NCI-H526 (cell line): ENCODE measurements at places on chromosomes 1 and 21.

DNA sequence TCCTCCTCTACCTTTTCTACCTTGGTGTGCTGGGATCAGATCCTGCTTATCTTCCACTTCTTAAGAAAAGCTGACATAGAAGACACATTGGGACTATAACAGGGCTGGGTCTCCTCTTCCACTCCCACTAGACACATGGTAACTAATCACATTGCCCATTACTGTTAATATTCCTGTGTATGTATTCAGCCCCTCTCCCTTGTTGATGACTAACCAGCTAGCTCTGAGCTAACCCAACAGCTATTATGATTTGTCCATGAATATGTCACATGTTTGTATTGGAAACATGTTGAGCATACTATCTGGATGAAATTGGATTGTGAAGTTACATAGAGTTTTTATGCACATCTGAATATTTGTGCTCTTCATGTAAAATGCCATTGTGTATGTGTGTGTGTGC lies 52.9 kb downstream of the MPZL1 start:
- no peak for DNase-seq

GRCh38 chr1:5297180-5297885 lies 642.9 kb downstream of the AJAP1 start:
- DNase-seq: no peak

DNA sequence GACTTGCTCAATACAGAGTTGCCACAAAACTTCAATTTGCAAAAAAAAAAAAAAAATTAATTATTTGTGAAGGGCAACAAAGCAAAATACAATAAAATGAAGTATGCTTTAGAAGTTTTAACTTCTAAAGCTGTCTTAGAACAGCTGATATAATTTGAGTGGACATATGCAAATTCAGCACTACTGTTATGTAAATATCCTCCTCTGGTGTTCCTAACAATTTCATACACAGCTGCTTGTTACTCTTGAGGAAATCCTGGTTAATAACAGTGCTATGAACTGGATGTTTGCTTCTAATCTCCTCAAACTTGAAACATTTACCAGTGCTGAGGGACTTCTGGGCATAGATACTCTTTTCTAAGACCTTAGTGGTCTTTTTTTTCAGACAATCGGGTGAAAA lies 69.6 kb upstream of the COL24A1 start:
- peak; percentile 67 for DNase-seq

DNA sequence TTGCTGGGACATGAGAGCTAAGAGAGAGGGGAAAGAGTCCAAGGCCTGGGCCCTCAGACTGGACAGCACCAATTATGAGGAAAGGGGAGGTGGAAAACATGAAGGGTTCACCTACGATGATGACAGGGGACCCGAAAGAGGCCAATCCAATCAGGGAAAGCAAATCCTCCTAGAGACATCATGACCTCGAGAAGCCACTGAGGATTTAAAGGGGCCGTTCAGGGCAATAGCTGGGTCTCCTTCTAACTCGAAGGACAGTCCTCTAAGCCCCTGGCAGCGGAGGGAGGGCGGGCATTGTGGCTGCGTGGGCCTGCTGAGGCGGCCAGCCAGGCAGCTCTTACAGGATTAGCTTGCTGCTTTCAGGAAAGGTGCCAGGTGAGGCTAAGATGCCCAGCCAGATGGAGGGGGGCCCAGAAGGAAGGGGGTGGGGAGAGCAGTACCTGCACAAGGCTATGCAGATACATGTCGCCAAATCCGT lies 7.4 kb downstream of the MEF2D start:
- DNase-seq: peak; percentile 27

DNA sequence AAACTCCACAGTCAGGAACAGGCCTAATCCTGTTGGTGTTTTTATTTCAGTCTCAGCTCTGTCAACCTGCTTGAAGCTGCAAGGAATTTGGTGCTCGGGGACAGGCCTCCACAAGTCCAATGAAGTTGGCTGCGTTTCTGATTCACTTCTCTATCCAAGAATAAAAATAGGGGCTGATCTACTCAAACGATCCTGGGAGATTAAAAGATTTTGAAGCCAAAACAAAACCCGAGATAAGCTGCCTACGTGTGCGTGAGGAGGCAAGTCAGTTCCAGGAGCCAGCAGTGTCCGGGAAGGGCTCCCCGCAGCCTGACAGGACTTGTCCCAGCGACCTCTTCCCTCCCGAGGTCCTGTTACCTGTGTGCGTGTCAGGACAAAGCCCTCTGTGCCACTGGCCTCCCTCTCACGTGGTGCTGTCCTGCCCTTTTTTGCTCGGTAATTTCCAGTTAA lies 98.0 kb downstream of the ETS2 start:
- no peak for DNase-seq

GRCh38 chr1:205245096-205245495 lies 17.4 kb downstream of the TMCC2 start:
- DNase-seq: no peak
